GOT3 (cell line): ENCODE measurements at places on chromosomes 11 and 22.

- DNase-seq, result no peak
Measured at GRCh38 chr11:77397631-77398030, 76.3 kb downstream of the PAK1 start.

DNA sequence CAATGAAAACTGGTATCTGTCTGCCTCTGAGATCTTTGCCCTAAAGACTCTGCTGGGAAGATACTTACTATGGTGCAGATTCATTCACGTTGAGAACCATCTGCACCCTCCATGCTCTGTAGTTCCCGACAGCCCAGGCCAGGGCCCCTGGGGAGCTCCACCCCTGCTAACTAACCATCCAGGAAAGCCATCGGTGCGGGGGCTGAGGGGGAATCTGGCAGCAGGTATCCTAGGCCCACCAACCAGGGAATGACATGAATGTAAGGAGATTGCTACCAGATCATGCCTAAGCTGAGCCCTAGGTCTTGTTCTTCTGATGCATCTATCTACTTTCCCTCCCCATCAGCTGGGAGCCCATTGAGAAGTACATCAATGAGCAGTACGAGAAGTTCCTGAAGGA, 11.3 kb upstream of the WBP2NL start:
- no peak for DNase-seq

DNA sequence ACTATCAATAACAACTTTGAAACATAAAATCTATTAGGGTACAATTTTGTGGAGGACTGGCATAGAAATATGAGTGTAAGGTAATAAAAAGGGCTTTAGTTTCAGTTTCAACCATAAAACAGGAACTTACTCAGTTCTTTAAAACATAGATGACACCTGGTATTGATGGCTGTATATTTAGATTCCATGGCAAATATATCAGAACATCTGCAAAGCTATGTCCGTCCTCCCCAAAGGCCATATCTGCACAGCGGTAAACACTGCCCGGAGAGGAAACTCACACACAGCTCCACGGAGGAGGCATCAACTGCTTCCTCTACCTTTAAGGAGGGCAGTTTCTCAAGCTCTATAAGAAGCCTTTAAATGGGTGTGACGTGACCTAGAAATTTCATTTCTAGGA, 993.3 kb downstream of the BRD1 start:
- no peak for DNase-seq

DNA sequence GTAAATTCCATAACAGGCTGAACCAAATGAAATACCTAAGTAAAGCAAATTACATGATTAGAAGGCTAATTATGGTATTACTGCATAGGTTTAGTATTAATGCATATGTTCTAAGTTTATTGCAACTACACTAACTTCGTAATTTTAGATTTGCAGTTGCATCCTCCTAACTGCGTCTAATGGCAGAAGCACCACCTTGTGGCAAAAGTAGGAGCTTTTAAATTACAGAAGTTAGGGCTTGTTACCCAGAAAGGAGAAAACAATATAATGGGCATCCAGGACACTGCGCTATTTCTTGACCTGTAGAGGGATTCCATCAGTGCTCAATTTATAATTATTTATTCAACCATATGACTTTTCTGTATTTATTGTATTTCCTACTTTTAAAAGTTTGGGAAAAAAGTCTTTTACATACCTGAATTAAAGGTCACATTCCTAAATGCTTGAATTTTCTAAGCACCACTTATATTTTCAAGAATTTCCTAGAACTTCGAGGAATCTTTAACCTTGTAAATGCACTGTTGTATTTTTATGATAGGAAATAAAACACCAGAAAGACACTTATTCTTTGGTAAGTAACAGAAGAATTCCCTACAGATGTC, 16.3 kb upstream of the GPR83 start:
- DNase-seq, result no peak

- DNase-seq, result no peak
Measured at GRCh38 chr11:62103986-62104385, 19.8 kb upstream of the INCENP start.
